ENCODE measurements at places on chromosomes 3 and 15.

DNA sequence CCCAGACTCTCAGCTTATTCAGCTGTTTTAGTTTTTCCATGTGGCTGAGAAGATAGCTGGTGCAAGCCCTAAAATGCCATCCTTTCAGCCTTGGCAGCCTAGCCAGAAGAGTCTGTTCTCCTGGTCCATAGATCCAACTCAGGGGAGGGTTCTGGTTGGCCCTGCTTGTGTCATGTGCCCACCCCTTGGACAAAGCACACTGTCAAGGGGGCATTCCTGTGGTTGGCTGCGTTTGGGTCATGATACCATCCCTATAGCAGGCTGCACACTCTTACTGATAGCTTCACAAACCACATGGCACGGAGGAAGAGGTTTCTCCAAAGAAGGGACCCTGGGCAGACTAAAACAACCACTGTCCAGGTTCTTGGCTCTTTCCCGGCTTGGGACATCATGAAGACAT lies 8.4 kb upstream of the FSTL1 start:
- no peak for DNase-seq

DNA sequence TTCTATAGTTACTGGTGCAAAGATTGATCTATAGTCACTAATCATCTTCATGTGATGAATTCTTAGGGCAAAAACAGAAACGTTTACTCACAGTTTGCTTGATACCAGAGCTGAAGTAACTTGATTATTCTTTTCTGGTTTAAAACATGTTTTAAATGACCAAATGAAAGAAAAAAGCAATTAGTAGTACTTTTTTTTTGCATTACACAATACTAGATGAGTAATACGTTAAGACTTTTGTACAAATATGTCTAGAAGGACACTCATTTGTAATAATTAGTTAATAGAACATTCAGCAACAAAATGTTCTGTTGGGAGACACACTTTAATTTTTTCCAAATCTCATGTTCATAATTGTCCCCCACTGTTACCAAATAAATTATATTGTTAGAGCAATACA lies 523.2 kb downstream of the SOX2 start:
- DNase-seq, result no peak

- DNase-seq, result no peak
These were observed 69.9 kb downstream of the IGF2BP2 start for GRCh38 chr3:185754920-185755319.

DNA sequence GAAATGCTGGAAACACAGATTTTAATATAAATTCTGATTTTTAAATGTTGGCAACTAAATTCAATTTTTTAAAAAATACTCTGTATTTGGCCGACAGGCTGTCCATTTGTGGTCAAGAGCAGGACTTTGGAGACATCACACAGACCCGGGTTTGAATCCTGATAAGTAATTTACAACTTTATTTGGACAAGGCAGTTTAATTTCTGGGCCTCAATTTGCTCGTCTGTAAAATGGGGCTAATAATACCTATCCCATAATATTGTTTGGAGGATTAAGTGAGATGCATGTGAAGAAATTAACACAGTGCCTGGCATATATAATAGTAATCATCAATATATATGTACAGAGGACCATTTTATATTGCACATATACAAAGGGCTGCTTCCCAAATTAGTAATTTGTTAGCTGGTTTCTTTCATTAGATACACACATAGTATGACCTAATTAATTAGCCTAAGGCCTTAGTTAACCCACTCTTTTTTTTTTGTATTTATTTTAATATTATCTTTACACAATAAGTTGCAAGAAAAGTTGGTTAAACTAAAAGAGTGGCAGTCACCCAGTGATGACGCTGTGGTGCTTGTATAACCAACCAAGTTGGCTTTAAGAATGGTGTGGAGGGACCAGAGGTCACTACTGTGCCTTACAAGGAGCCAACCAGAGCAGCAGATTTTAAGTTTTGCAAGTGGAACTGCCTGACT lies 665 bp downstream of the PIGB start:
- no peak for DNase-seq

- DNase-seq, result no peak
These were observed 36.5 kb downstream of the RAF1 start for GRCh38 chr3:12627370-12627769.

- DNase-seq, result no peak
These were observed 44.8 kb upstream of the SLC41A3 start for GRCh38 chr3:126128504-126129397.
